ENCODE measurements at places on chromosomes 7 and 10.

GRCh38 chr7:90692947-90693346, 96.8 kb downstream of the CDK14 start:
- no peak for DNase-seq

DNA sequence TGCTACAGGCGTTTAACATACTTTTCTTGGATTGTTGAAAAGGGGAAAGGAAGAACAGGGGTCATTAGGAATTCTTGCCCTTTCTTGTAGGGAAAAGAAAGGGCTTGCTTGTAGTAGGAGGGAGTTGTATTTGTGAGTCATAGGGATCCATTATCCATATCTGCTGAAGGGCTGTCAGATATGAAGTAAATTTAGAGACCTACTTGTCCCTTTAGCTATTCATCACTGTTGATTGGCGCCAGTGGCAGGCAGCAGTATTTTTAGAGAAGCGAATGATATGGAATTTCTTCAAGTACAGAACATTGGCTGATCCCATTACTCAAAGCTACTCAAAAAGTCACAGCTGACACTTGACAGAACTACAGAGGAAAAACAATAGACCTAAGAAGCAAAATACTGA, 97.7 kb downstream of the CELF2 start:
- no peak for DNase-seq

GRCh38 chr10:100192350-100192749, 6.5 kb upstream of the ERLIN1 start:
- DNase-seq: peak; percentile 50

DNA sequence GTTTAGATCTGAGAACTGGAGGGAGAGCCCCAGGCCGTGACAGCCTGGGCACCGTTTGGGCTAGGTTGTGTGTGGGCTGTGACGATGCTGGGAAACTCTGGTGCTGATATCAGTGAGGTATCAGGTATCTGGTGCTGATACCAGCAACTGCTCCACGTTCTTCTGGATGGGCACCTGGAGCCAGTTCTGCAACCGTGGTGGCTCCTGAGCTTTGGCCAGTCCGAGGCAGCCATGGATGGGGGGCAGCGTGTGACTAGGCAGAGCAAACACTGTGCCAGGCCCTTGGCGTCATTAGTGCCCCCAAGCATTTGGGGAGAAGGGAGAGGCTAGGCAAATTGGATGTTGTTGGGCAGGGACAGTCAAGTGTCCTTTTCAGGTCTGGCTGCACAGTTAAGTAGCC, 57.9 kb downstream of the ZNF467 start:
- DNase-seq: no peak

- DNase-seq: no peak
Observed at GRCh38 chr10:78870458-78870857, 198.3 kb upstream of the ZMIZ1 start.

- no peak for DNase-seq
Observed at GRCh38 chr7:8060241-8060640, 91.6 kb downstream of the GLCCI1 start.

- DNase-seq: peak; percentile 66
Observed at GRCh38 chr10:5976512-5977470, 552 bp downstream of the IL15RA start.

DNA sequence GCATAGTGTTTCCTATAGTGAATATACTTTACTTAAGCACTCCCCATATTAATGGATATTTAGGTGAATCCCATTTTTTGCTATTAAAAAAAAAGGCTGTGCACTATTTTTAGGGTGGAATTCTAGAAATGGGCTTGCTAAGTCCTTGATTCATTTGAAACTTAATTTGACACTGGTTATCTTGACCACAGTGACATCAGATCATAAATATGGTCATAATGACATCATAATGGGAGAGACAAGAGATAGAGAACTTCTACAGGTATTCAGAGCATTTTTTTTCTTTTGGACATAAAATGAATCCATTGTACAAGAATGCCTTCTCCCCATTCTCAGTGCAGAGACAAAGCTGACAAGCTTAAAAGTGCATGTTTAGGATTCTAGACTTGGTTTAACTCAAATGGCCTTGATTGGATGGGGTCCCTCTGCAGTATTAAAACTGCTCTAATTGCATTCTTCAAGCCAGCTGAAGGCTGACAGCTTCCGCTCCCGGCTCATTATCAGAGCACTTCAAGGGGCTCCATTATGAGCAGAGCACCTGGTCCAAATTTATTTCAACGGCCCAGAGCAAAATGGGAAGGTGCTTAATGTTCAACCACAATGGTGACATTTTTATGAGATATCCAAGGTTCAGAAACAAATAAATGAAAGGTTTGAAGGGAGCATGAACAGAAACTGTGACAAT, 104.8 kb downstream of the JAZF1 start:
- no peak for DNase-seq

DNA sequence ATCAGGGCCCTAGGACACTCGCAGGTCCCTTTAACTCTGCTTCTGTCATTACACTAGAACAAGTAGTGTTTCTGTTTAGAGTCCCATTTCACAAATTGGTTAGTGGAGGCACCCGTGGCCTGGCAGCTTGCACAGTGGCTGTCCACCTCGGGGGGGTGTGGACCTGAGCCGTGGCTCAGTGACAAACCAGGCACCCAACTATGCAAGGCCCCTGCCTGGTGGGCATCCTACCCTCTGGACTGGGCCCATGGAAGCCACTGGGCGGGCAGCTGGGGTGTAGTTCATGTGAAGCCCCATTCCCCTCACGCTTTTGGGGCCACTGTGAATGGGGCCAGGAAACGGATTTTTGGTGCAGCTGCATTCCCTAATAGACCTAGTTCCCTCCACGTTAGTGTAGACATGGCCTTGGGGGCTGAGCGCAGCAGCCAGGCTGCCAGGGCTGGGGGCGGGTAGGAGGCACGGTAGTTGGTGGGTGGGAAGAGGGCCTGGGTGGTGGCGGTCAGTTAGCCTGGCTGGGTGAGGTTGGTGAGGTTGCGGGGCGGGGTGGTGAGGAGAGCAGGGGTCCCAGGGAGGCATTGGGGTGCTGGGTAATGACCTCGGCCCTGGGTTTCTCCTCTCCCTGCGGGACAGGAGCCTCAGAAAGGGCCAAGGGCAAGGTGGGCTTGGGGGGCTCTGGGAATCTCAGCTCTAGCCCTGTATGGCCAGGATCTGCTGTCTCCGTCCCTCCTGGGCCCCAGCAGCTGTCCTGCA, 18.7 kb downstream of the ZNF316 start:
- DNase-seq: no peak

DNA sequence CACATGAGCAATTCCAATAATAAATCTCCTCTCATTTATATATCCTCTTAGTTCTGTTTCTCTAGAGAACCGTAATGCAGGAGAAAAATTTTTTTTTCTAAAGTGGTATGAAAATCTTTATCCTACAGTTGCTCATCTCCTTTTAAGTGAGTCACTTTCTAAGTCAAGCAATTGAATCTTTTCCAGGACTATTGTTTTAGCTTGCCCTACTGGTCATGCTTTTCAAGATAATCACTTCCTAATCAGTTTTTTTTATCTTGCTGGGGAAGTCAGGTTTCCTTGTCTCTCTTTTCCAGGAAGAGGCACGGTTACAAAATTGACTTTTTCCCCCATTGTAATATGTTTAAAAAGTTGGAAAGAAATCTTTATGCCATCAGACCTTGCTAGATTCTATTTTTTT, 44.0 kb downstream of the INPP5F start:
- no peak for DNase-seq

DNA sequence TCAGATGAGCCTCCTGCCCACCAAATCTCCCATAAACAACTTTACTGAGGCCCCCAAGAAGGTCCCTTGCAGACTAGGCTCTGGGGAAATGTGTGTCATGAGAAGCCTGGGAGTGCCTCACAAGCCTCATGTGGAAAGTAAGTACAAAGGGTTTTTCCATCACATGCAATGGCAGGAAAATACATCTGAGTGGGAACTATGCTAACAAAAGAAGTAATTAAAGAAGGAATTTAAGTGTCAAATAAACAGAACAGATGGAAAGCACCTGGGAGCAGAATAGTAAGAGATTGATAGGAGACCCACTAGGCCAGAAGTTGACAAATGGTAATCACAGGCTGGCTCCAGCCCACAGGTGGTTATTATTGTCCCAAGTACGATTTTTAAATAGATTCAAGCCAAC, 20.5 kb downstream of the GSAP start:
- DNase-seq: no peak

DNA sequence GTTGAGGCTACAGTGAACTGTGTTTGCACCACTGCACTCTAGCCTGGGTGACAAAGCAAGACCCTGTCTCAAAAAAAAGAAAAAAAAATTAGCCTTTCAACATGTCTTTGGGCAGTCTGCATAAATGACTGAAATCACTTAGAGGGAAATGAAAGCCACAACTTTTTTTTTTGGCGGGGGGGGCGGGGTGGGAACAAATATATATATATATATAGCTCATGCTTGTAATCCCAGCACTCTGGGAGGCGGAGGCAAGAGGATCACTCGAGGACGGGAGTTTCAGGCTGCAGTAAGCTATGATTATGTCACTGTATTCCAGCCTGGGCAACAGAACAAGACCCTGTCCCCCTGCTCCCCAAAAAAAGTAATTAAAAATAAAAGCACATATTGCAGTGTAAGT, 23.4 kb upstream of the MICU1 start:
- DNase-seq: no peak

DNA sequence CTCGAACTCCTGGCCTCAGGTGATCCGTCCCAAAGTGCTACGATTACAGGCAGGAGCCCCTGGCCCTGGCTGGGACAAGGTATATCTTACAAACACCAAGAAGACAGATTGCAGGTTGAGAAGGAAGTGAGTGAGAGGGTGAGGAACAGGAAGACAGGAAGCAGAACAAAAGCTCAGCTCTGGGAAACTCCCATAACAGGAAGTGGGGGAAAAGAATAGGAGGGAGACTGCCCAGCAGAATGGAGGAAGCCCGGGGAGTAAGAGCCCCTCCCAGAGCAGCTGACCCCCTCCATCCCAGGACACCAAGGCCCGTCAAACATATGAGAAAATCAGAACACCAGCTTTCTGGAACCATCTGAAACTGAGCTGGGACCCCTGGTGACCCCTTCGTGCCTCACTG, 2.9 kb downstream of the TECPR1 start:
- DNase-seq: no peak

DNA sequence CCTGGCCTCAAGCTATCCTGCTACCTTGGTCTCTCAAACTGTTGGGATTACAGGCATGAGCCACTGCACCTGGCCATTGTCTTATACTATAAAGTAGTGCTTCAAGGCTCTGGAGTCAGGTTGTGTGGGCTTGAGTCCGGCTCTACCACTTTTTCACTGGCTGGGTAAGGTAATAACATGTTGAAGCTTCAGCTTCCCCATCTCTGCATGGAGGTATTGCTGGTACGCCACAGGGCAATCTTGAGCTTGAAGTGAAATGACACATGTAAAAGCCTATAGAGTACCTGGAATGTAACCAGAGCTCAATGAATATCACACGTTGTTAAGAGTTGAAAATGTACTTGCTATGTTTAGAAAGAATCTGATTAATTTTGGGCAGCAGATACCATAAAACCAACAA, 120.8 kb downstream of the POU6F2 start:
- no peak for DNase-seq

DNA sequence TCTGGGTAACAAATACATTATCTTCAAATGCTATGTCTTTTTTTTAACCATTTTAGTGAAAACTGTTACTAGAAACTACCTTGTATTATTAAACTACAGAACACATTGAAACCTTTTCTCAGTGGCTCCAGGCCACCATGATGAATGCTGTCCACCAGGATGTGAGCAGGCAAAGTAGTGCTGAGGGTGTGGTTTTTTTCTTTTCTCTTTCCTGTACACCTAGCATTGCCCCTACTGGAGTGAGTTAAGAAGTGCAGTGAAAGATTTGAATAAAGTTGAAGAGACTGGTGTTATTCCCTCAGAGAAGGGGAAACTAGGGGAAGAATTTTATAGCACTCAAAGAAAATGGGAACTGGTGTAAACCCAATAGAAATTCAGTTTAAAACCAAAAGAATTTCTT, 120.0 kb upstream of the SAMD8 start:
- peak; percentile 67 for DNase-seq

DNA sequence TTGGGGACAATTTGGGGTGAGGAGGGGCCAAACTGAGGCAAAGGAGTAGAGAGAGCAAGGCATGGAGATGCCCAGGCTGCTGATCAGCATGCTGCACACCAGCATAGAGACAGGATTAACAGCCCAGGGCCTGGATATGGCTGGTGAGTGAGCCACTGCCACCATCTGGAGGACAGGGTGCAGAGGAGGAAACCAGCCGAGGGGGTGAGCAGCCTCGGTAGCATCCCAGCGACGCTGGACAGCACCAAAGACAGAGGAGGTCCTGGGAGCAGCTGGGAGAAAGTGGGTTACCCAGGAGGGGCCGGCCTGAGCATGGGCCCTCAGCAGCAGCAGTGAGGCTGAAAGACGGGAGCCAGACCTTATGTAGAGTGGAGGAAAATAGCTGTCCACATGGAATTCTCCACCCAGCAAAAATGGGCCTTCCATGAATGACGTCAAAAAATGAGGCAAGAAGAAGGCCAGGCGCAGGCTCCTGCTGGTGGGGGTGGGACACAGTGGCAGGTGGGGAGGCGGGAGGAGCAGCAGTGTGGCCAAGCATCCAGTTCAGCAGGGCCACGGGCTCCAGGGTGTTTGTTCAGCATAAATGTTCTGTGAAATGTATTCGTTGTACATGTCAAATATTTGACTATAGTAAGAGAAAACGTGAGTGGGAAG, 16.7 kb downstream of the RET start:
- DNase-seq: peak; percentile 40

- no peak for DNase-seq
Observed at GRCh38 chr10:70970830-70971229, 82.5 kb upstream of the PCBD1 start.

GRCh38 chr10:88070080-88070880, 206.9 kb downstream of the PTEN start:
- DNase-seq: no peak

DNA sequence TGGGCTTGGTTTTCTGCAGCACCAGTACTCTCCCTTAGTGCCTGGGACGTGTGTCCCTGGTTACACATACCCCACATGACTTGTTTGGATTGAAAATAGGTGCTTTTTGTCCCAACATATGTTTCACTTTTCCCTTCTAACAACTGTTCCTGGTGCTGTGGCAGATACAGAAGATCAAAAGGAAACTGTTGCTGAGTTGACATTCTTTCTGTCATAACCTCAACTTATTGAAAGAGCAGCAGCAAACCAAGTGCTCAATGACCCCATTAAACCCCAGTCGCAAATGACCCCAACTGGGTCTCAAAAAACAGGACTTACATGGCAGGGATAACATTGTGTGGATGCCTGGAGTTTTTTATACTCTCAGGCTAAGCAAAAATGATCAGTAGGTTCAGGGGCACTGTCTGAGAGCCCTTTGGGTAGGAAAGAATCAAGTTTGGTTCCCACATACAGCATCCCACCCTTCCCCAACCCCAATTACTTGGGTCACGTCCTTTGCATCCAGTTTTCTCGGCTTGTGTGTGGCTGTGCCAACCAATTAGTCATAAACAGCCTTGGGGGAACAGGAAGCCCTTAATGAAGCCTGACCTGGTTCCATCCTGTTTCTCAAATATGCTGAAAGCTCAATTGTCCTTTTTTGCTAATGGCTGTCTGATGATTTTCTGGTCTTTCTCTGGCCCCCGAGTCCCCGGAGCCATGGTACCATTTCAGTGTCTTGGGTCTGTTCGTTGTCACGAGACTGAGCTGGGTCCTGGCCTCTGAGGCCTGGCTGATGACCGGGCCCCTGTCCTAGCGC, 4.9 kb downstream of the HKDC1 start:
- DNase-seq: no peak

Measured in hematopoietic multipotent progenitor cell treated with erythropoietin and hydrocortisone succinate and interleukin-3 and kit ligand, for 6 days (in vitro differentiated cells).